ENCODE measurements at places on chromosomes 7 and 10.

GRCh38 chr7:112580717-112581435 is 100.1 kb downstream of the LSMEM1 start:
- DNase-seq = no peak

DNA sequence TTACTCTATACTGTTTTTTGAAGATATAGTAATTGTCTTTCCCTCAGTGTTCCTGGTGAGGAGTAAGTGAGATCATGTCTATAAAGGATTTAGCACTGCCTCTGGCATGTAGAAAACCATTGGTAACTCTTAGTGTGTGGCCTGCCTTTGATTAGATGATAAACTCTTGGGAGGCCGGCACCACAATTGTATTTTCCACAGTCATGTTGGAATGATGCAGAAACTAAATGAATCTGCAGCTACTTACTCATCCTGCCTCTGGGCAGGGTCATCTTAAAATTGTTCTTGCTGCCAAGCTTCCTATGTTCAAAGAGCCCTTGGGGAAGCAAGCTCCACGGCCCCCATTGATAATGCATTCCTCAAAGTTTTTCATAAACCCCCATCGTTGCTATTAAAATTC is 204.6 kb downstream of the ANKRD7 start:
- DNase-seq = no peak

GRCh38 chr7:21960922-21961321 is 15.2 kb upstream of the CDCA7L start:
- peak; percentile 77 for DNase-seq

DNA sequence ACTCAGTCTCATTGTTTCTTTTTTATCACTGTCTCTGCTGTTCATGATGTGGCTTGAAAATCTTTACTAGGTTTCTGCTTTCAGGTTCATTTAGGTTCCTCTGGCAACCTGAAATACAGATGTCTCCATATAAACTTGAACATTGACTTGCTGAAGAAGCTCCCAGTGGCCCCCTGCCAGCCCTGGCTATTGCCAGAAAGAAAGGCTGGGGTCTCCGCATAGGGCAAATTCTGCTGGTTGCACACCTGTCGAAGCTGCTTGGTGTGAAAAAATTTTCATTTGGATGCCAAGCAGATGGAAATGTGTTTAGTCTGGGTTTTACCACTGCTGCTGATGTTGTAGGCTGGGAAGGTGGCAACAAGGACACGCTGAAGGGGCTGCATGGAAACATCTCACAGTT is 826.7 kb upstream of the GHITM start:
- DNase-seq = no peak

DNA sequence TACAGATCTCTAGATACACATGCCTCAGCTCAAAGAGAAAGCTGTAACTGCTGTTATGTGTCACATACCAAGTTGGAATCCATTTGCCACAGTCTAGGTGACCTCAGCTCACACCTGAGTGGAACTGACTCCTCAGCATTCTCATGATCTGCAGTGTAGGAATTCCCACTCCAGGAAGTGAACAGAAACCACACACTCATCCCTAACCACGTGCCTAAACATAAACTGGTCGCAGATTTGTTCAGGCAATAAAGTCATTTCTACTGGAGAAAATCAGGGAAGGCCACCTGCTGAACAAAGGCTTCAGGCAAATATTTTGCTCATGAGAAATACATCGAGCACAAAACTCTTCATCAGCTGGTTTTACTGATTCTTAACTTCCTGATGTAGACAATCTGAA is 23.0 kb upstream of the ZMYND11 start:
- DNase-seq = no peak

DNA sequence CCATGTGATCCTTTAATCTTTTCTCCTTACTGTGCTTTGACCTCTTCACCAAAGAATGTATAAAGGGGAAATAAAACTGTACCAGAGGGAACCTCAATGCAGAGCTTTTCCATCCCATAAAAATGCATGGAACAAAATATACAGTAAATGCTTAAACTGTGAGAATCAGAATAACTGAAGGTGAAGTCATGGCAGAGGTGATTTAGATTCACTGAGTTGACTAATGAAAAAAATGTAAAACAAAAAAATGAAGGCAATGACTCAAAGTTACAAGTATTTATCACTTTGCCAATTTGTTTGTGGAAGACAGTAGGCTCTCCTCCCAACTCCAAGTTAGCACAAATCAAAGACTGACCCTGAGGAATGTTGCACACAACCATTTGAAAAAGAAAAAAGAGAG is 1331.6 kb upstream of the SORCS1 start:
- no peak for DNase-seq

DNA sequence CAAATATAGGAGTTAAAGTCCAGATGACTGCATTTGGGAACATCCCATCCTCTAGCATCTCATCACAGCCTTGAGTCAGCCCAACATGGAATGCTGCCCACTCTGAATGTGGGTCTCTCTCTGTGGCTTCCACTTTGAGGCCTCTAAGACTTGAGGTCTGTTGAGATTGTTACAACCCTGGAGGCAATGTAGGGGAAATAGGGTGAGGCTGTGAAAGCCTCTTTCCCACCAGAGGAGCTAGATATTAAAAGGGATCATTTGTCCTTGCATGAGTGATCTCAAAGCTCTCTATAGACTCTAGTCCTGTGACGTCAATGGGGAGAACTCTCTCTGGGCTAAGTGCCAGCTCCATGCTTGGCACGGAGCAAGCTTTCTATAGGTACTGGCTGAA is 6.4 kb upstream of the GOLGA7B start:
- no peak for DNase-seq

DNA sequence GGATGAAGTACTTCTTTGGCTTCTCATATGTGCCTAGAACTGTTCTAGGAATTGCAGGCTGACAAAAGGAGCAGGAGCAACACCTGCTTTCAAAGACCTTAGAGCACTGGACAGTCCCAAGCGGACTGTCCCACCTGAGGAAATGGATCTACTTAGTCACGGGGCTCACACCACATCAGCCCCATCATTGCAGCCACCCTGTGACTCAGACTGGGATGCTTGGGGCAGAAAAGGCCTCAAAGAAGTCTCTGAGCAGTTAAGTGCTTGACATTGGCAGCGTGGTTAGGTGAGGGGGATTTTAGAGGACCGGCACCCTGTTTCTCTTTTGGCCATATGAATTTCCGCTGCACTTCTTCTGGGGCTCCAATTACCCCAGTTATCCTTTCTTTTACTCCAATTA is 256.6 kb downstream of the USP6NL start:
- no peak for DNase-seq

DNA sequence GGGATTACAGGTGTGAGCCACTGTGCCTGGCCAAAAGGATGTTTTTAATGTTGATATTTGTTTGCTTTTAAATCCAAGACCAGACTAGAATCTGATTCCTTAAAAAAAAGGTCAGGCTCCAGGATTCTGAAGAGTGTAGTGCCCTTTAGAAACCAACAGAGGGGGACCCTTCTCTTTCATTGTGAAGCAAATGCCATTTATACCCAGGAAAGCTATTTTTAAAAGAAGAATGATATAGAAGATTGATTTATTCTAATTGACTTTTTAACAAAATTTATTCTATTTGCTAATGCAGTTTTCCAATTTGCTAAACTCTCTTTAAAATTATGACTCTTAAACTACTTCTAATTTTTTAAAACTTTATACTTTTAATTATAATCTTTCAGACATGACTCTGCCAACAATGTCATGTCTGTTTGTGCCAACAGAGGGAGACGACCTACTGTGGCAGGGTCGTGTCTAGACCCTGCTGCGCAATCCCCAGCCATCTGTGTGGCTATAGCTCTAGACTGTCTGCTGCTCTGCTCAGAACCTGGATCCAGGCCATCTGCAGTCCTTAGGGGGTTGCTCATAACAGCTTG is 201.0 kb upstream of the IMMP2L start:
- DNase-seq = peak; percentile 17

GRCh38 chr10:61958805-61959204 is 57.3 kb downstream of the ARID5B start:
- no peak for DNase-seq

DNA sequence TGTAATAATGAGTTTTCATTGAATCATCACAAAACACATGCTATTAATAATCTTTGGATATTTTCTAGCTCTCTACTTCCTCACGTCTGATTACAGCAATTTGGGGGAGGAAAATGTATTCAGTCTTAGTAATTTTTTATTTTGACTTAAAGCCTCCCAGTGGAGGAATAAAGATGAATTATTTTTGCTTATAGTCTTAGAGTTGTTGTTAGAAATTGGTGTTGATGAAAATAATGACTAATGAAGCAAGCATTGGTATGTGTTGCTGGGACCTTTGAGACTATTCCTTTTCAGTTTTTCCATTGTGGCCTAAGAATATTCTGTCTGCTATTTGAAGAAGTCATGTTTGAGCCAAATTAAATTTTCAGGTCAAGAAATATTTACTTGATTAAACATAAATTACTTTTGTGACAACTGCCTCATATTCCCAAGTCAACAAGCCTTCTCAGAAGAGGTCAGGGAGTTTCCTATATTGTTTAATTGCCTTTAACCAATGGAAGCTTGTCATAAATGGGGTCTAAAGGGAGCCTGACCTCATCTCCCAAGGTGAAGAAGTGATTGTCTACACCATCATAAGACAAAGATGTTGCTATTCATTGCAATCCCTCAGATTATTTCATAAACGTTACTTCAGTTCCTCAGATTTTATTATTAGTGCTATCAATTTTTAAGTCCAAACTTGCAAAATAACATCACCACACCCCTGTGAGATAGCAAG is 90.0 kb downstream of the ST7 start:
- DNase-seq = no peak

DNA sequence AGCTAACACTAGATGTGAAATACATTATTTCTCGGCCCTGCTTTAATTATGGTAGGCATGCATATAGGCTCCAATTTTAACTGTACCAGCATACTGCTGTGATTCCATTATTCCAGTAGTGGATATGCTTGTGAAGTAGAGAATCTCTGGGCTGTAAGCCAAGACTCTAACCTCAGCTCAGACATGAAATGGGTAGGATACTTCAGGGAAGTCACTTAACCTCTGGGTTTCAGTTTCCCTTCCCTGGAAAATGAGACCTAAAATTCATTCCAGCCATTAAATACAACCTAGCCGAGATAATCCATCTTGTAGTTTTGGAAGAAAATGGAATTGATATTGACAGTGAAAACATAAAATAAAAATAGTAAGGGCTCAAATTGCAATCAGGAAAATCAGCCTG is 59.6 kb upstream of the TRIL start:
- no peak for DNase-seq

GRCh38 chr7:79820387-79820786 is 314.2 kb upstream of the GNAI1 start:
- no peak for DNase-seq

DNA sequence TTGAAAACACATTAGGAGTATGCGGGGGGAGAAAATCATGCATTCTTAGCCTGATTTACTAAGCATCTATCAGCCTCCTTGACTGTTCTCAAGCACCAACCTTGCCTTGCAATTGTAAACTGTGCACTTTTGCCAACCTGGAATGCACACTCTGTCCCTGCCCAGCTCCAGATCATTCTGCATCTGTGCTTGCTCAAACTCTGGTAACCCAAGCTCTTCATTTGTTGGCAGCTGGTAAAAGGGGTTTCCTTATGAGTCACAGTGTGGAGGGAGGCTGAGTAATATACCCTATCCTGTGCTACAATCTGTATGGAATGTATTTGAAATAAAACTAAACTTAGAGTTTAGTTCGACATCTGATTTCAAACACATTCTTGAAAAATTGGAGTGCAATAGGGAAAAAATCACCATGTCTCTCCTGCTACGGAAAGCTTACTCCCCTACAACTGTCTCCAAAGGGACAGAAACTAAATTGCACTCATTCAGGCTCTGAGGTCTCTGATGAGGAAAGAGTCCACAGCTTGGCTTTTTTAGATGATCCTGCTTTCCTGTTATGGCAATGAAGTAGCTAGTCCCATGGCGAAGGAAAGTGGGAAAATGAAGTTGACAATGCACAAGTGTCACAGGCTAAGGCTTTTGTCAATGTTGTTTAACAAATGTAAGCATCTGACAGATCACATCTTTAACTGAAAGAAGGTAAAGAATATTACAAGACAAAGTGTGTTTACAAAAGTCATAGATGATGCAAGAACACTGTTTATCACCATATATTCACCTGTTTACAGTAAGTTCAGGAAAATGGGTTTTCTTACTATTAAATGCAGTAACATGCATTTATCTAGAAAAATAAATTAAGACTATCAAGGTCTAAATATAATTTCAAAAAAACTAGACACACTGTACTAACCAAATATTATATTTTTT is 61.9 kb downstream of the TES start:
- DNase-seq = peak; percentile 93

DNA sequence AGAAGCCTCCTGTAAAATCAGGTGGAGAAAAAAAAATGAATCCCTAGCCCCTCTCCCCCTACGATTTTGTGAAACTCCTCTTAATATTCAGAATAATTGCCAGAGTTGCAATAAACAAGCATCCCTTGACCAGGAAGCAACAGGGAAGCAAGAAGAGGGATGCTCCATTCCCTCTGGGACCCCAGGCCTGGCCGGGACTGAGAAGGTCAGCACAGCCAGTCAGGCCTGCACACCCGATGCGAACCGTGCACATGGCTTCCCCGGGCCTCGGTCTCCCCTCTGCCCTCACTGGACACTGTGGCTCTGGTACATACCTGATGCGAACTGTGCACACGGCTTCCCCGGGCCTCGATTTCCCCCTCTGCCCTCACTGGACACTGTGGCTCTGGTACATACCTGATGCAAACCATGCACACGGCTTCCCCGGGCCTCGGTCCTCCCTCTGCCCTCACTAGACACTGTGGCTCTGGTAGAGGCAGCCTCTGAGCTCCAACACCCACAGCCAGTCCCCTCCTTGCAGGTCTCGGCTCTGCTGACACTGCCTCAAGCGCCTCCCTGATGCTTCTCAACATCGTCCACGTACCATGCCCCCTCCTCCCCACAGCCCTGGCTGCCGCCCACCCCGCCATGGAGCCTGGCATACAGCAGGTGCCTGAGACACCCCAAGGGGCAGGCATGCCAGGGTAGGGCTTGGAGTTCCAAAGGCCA is 138.6 kb downstream of the DIP2C start:
- DNase-seq = no peak

GRCh38 chr10:128365156-128365725 is 239.0 kb upstream of the MKI67 start:
- DNase-seq = no peak

DNA sequence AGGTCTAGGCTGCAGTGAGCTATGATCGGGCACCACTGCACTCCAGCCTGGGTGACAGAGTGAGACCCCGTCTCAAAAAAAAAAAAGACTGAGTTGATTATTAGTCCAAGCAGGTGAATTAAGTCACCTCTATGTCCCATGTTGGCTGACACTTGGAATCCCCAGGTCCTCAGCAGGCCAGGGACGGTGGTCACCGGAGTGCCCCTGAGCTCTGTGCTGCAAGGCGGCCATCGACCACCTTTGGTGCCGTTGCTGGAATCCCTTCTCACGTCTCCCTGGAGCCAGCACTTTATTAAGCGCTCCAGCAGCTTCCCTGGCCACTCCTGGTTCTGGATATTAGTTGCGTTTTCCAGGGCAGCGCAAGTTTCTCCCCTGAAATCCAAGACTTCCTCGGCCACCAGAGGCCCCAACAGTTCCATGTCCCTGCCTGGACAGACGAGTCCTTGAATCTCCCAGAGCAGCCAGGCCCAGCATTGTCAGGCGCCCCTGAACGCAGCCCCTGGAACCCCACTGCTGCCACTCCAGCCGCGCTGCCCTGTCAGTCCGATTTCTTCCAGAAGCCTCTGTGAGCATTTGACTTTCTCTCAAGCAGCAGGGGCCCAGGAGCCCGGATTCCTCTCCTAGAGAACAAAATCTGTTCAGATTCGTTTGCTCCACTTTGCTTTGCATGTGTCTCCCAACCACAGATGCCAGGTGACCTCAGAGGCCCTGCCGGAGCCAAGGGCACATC is 38.4 kb upstream of the FOXL3 start:
- no peak for DNase-seq
